Forelimb muscle (tissue), 1 donor: ENCODE measurements at places on chromosomes 12 and 14. TPM values are rescaled to one million over a fixed set of nuclear protein-coding genes. Genes with fewer than 3 reads are reported as not detected.

LTBR gene
- 37.2 TPM for polyA plus RNA-seq

POLE2 gene
- 9.3 TPM for polyA plus RNA-seq

KRT72 gene
- 0.08 TPM for polyA plus RNA-seq

CATSPERB gene
- 0.09 TPM for polyA plus RNA-seq

PMCH gene
- 0.42 TPM for polyA plus RNA-seq

KCNMB4 gene
- 12.7 TPM for polyA plus RNA-seq

DAZAP2 gene
- polyA plus RNA-seq, result 68.3 TPM

ETFBKMT gene
- 2.3 TPM for polyA plus RNA-seq

DCAF5 gene
- polyA plus RNA-seq, result 44.0 TPM

GPR132 gene
- polyA plus RNA-seq, result 1.1 TPM

KRT82 gene
- not detected for polyA plus RNA-seq

SERPINA9 gene
- not detected for polyA plus RNA-seq

GUCY2C gene
- polyA plus RNA-seq, result 0.16 TPM

PIK3C2G gene
- 0.08 TPM for polyA plus RNA-seq

CDCA3 gene
- 17.5 TPM for polyA plus RNA-seq

CREBL2 gene
- polyA plus RNA-seq, result 10.0 TPM

RNASE1 gene
- polyA plus RNA-seq, result 162 TPM

- no peak for DNase-seq
Measured at GRCh38 chr12:47980197-47980596, 16.8 kb downstream of the TMEM106C start.

GRCh38 chr12:85759091-85759490 is 77.1 kb downstream of the RASSF9 start:
- DNase-seq, result no peak

DNA sequence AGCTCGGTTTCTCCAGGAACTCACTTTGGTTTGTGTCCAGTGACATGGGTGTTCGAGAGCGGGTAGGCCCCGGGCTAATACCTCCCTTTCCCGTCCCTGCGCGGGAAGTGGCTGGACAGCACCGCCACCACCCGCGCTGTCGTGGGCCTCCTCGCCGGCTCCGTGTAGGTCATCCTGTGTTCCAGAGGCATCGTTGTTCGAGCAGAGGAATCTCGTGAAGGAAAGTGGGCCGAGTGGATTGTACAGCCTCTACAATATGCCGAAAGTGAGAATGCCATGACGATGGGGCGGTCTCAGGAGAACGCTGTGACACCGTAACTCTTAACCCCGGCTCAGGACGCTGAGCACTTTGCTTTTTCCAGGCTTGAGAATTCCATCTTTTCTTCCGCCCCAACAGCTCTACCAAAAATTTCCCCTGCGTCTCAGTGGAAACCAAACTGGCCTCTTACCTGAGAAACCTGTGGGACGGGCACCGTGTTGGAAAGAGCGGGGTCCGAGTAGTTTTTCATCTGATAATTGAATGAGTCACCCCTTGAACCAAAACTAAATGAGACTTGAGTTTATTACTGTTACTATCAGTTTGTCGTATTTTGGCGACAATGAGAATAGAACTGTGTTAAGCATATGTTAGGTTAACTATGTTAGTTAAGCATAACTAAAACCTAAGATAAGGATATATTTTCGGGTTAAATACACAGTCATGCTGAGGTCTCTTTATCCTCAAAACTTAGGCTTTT is 510 bp downstream of the EIF2S1 start:
- DNase-seq, result no peak

- DNase-seq, result no peak
Measured at GRCh38 chr14:54481695-54482094, 7.1 kb downstream of the GMFB start.

DNA sequence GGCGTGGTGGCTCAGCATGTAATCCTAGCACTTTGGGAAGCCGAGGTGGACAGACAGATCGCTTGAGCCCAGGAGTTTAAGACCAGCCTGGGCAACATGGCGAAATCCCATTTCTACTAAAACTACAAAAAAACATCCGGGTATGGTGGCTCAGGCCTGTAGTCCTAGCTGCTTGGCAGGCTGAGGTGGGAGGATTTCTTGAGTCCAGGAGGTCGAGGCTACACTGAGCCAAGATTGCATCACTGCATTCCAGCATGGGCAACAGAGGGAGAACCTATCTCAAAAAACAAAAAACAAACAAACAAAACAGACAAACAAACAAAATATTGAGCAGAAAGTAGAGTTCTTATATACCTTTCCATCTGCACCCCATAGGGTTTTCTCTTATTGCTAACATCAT is 9.0 kb upstream of the SLC25A21 start:
- no peak for DNase-seq

GRCh38 chr12:1348606-1349005 is 245.8 kb downstream of the FBXL14 start:
- no peak for DNase-seq

- no peak for DNase-seq
Measured at GRCh38 chr12:57803319-57803893, 15.1 kb downstream of the AVIL start.

DNA sequence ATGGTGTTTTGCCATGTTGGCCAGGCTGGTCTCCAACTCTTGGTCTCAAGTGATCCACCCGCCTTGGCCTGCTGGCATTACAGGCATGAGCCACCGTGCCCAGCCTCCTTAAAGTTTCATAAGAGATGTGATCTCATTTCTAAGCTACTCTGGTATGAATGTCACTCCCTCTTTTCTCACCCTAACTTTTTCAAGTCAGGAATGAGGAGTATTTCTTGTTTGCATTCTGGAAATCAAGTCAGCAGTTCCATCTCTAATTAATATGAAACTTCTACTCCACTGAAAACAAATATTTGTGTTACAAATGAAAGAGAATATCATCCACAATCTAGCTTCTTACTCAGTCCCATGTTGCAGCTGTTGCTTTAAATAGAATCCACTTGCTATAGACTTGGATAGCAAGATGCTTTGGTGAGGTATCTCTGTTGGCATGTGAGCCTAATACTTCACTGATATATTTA is 61.3 kb downstream of the ARF6 start:
- DNase-seq, result no peak

- DNase-seq, result no peak
Measured at GRCh38 chr12:104295954-104296353, 7.6 kb upstream of the EID3 start.

DNA sequence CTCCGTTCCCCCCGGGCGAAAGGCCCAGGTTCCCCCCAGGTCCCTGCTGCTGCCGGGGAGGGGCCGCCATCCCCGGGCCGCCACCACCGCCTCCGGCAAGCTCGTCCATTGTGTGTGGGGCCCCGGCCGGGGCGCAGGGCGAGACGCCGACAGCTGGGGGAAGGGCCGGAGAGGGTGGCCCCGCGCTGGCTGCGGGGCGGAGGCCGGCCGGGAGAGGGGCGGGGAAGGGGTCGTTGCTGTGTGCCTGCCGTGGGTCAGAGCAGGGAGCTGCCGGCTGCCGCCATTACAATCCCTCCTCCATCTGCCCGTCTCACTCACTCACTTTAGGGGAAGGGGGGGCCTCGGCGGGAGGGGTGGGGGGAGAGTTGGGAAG is at the start of gene STRN3:
TSS of gene STRN3 (minus strand) at position 303 of the 373 bp plus-strand sequence. CDS start at position 109, 194 bp downstream.
- DNase-seq, result no peak

DNA sequence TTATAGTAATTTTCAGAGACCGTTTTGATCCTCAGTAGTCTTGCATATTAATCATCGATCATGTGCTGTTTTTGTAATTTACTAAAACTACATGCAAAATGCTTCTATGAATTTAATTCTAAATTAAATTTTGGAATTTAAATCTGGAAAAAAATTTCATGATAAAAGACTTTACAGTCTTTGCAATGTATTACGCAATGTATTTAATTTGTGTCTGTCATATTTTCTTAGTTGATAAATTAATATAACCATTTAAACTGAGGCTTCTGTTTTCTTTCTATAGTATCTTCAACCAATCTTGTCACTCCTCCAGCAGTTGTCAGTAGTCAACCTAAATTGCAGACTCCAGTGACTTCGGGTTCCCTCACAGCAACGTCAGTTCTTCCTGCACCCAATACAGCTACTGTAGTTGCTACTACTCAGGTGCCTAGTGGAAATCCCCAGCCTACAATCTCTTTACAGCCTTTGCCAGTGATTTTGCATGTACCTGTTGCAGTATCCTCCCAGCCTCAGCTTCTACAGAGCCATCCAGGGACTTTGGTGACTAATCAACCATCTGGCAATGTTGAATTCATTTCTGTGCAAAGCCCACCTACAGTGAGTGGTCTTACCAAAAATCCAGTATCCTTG is 94.8 kb downstream of the ATF7IP start:
- DNase-seq, result no peak

- DNase-seq, result no peak
Measured at GRCh38 chr12:71441836-71442566, 2.4 kb downstream of the LGR5 start.

DNA sequence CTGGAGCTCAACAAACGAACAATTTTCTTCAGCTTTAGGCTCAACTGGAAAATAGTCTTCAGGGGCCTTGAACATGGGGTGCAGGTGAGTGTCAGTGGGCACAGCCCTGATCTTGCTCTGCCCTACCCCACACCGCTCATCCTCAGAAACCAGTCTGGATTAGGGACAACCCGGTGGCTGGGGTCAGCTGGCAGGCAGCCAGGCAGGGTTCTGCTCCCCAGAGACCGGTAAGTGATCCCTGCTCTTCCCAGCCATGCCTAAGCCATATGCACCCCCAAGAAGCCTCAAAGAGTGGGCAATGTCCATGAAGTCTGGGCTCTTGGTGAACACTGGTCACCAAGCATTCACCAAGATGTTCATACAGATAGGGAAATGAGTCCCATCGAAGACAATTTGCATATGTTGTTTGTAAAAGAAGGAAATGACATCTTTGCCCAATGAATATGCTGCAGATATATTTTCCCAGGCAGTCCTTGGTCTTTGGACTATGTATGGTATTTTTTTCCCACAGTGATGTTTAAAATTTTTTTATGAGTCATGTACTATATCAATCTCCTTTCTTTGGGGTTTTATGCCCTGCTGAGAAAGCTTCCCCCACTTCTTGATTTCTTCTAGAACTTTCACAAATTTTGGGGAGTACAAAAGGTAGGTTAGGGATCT is 63.9 kb upstream of the VASH1 start:
- no peak for DNase-seq

GRCh38 chr12:21941506-21942376 is 515 bp upstream of the ABCC9 start:
- DNase-seq, result peak; percentile 11
